ENCODE measurements at places on chromosomes 16 and 17.

DNA sequence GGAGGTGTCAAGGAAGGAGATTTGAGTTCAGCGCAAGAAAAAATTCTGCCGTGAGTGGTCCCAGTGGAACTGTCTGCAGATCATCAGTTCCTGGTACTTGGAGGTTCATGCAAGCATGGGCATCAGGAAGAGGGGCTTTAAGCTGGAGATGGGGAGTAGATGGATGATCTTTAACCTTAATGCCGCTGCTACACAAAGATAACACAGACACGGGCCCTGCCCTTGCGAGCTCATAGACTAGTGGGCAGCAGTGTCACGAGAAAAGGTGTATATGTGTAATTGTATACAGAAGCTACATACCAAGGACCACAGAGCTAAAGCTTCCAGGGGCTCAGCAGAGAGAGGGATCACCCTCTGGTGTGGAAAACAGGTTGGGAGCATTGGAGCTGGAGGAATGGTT is 33.6 kb downstream of the PRSS54 start:
- no peak for DNase-seq

DNA sequence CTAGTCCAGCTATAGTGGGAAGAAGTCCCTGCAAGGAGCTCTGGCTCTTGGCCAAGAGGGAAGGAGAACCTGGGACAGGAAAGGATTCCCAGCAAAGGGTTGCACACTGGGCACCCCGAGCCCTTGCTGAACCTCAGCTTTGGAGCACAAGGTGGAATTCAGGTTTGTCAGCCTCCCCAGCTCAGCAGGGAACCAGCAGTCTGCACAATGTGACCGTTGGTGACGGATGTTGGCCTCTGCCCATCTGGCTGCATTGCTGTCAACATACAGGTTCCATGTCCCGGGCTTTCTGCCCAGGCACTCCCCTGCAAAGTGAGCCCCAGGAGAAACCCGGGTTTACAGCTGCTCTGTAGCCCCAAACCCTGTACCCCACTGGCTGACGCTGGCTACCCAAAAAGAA is 6.7 kb downstream of the RPRML start:
- no peak for DNase-seq

GRCh38 chr16:60902114-60902513 is 1134.1 kb downstream of the CDH8 start:
- DNase-seq = no peak

GRCh38 chr16:3119286-3119685 is 6.9 kb downstream of the ZNF205 start:
- no peak for DNase-seq

All from esophagus squamous epithelium (tissue), 5 donors.